ENCODE measurements at places on chromosomes 6 and 20. TPM values are rescaled to one million over a fixed set of nuclear protein-coding genes. Genes with fewer than 3 reads are reported as not detected.

DNA sequence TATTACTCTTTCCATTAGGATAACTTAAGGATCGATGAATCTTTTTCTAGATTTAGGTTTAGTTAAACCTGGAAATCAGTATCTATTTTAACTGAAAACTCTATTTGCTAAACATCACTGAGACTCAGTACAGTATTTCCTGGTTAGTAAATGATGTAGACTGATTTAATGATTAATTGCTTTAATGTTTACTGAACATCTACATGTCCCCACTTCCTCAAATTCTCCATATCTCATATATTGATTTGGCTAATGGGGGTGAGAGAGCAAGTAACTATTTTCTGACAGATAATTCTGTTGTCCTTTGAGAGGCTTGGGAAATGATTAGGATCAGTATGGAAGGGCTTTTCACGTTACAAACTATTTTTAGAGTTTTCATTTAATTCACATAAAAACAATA is 10.3 kb downstream of the MKKS start:
- no peak overlapping the region for H3K4me3 ChIP-seq
- peaks cover 2% of the 10 kb centered on the region for H3K27me3 ChIP-seq
- H3K4me1 ChIP-seq, result peaks cover 6% of the 10 kb centered on the region
- H3K27ac ChIP-seq, result no peak overlapping the region

Gene CRIP3
- 0.69 TPM for total RNA-seq

Gene SIGLEC1
- not detected for total RNA-seq

Gene MOCS3
- 4.1 TPM for total RNA-seq

Data from glutamatergic neuron (in vitro differentiated cells).